Left renal cortex interstitium (tissue), 4 donors: ENCODE measurements at places on chromosomes 7 and 10.

- DNase-seq = no peak
Observed at GRCh38 chr7:116206141-116206540, 4.2 kb upstream of the TES start.

DNA sequence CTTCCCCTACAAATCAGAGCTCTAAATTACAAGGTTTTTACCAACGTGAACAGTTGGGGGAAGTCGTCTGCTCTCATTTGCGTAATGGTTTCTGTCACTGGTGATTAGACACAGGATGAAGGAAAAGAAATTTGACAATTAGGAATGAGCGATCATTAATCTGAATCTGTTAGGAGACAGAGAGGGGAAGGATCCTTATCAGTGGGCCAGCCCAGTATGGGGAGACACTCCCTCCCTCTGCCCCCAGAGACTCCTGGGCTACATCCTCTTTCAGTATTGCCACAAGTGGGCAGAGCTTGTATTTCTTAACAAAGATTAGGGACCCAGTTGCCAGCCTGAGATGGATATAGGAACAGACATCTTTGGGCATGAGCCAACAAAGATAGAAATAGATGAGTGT is 15.5 kb downstream of the HIF1AN start:
- no peak for DNase-seq

- DNase-seq = no peak
Observed at GRCh38 chr7:1986366-1987083, 246.2 kb downstream of the MAD1L1 start.

DNA sequence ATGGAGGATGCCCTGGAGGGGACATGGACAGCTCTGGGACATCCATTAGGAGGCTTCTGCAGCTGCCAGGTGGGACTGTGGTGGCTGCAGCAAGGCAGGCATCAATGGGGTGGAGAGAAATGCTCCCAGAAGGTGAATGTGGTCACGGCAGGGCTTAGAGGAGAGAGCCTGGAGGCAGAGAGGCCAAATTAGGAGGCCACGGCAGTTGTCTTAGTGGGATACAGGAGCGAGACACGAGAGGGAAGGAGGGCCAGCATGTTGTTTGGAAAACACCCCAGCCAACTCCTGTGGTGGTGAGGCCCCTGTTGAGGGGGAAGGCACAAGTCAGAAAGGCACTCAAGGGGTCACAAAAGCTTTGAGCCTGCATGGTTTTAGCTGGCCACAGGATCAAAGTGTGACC is 14.6 kb upstream of the ECHDC3 start:
- no peak for DNase-seq

- no peak for DNase-seq
Observed at GRCh38 chr10:46536171-46536570, 20.3 kb downstream of the GPRIN2 start.

- no peak for DNase-seq
Observed at GRCh38 chr7:43291789-43292188, 179.3 kb downstream of the HECW1 start.

GRCh38 chr10:72322280-72323058 is 32.2 kb downstream of the DNAJB12 start:
- DNase-seq = no peak

- no peak for DNase-seq
Observed at GRCh38 chr10:82148764-82149163, 273.8 kb downstream of the NRG3 start.

DNA sequence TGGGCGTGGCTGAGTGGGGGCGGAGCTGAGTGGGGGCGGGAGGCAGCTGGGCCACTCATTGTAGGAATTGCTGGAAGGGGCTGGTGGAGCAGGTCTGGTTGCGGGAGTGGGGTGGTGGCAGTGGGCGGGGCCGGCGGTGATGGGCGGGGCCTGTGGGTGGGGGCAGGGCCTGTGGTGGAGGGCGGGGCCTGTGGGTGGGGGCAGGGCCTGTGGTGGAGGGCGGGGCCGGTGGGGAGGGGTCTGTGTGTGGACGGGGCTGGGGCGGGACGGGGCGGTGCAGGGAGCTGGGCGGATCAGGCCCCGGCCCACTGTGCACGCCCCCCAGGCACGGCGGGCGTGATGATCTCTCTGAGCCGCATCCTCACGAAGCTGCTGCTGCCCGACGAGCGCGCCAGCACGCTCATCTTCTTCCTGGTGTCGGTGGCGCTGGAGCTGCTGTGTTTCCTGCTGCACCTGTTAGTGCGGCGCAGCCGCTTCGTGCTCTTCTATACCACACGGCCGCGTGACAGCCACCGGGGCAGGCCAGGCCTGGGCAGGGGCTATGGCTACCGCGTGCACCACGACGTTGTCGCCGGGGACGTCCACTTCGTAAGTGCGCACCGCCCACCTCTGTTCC is 14.0 kb downstream of the SLC29A4 start:
- DNase-seq = no peak

GRCh38 chr10:11448190-11448544 is 163.3 kb downstream of the USP6NL start:
- no peak for DNase-seq

DNA sequence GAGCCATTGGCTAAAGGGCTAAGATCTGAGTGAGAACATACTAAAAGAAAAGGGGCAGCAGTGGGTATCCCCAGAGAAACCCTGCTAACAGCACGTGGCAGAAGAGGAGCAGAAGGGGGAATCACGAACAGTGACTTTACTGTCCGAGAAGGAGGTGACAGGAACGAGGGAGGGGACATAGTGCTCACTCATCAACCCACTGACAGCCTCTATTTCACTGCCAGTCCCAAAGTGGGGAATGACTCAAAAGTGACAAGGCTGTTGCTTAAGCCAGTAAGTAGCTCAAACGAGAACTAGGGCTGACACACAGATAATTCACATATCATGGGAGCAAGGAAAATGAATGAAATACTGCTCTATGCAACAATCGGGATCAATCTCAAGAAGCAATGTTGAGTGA is 92.7 kb downstream of the RSU1 start:
- no peak for DNase-seq

GRCh38 chr7:129872054-129872453 is 80.7 kb downstream of the UBE2H start:
- no peak for DNase-seq

DNA sequence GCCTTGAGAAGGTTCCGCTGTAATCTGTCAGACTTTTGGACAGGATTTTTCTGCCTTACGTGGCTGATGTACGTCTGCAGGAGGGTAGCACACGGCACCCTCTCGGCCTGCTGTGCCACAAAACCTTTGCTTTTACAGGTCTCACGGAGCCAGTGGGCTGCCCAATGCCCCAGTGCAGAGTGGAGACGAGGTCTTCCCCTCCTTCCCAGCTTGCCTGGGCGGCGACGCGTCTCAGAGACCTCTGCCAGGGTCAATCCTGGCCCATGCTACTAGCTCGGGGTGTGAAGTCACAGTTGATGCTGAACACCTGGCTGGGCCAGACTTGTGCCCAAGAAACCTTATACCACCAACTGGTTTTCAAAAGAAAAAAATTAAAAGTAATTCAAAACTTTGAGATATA is 526.4 kb downstream of the DNAJB6 start:
- DNase-seq = no peak

GRCh38 chr10:34206935-34207268 is 608.2 kb downstream of the PARD3 start:
- DNase-seq = no peak

DNA sequence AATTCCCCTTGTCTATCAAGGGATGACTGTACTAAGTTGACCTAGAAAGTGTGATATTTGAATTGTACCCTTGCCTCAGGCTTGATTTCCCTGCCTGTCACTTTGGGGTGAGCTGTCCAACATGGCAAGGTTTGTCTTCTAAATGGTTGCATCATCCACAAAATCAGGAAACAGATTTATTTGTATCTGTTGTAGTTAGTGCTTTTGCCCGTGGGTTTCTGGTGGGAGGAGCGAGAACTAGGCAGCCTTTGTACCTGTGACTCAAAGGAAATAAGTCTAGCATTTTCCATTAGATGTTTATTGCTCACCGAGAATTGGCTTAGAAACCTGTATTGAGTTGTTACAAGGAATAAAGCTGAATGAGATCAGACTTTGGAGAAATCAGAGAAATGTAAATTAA is 650.8 kb downstream of the LRMDA start:
- DNase-seq = no peak

DNA sequence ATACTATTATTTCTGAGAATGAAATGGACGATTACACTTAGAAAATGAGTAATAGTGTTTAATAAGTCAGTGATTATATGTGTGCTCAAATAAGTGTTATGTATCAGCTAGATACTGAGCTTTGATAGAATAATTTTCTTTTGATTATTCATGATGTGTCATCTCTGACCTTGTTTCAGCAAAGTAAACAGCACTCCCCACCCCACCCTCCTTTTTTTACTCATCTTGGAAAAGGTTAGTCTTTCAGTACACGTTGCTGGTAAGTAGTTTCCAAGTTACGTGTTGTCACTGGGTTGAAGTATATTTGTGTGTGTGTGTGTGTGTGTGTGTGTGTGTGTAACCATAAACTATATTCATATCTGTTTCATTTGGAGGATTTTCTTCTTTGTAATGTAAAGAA is 84.1 kb downstream of the GNAI1 start:
- no peak for DNase-seq

DNA sequence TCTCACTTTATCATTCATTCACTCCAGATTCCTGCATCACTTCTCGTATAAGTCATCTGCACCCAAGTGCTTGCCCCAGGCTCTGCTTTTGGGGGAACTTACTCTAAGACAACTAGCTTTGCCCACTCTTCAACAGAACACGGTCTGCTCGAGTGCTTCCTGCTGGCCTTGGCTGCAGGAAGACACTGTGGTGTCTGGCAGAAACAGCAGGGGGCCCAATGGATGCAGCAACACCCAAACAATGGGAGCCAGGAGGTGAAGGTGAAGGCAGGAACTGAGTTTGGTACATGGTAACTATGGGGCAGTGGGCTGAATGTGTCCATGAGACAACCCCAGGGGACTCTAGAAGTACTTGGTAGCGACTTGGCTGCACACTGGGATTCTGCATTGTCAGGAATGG is 344.0 kb downstream of the REEP3 start:
- no peak for DNase-seq

- no peak for DNase-seq
Observed at GRCh38 chr7:34839645-34840044, 181.6 kb downstream of the NPSR1 start.
